Stromal cell of bone marrow (primary cell): ENCODE measurements at places on chromosomes 4 and X.

DNA sequence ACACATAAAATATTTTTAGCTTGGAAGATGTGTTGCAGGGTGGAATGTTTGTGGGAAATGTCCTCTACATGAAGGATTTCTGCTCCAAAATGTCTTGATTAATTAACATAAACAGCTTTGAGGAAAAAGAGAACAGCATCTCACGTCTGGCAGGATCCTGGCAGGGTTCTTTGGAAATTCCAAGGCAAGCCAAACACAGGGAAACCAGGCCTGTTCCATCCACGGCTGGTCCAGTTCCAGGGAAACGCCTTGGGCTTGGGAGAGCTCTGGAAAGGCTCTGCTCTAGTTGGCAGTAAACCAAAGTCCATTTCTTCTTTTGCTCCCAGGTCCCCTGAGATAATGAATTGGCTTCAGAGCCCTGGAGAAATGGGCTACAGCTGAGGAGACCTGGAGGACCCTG is 42.4 kb upstream of the GAB1 start:
- DNase-seq = peak; percentile 54

DNA sequence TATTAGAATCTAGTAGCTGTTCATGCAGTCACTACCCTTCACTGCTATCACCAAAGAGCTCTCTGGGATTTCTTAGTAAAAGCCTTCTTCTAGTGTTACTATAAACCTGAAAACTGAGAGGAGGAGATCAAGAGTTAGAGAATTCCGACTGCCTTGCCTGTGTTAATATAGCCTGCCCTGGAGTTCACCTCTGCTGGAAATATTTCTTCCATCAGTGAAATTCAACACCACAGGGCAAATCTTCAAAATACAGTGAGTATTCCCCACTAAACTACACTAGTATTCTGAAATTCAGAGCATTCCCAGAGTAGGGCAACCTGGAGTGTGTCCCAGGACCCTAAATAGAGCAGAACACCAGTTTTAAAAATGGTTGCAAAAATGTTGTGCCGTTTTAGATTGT is 301.1 kb downstream of the ARHGAP24 start:
- DNase-seq = no peak

DNA sequence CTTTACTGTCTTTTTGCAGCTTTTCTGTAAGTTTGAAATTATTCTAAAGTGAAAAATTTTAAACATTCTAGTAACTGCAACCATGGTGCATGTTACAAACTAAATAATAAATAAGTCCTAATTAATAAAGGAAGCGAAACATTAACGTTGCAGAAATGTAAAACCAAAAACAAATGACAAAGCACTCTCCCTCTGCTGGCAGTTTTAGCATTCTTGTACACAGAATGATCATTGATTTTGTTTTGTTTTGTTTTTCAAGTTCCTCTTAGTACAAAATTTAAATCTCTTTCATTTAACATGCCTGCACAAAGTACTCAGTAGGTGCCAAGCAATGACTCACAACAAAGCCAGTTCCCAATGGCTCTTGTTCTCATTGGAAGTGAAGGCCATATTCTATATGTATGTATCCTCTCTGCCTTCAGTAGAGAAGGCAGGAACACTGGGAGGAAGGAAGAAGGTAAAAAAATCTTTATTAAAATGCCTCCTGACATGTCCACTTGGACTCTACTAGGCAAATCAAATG is 13.7 kb upstream of the TMSB4X start:
- DNase-seq = no peak

DNA sequence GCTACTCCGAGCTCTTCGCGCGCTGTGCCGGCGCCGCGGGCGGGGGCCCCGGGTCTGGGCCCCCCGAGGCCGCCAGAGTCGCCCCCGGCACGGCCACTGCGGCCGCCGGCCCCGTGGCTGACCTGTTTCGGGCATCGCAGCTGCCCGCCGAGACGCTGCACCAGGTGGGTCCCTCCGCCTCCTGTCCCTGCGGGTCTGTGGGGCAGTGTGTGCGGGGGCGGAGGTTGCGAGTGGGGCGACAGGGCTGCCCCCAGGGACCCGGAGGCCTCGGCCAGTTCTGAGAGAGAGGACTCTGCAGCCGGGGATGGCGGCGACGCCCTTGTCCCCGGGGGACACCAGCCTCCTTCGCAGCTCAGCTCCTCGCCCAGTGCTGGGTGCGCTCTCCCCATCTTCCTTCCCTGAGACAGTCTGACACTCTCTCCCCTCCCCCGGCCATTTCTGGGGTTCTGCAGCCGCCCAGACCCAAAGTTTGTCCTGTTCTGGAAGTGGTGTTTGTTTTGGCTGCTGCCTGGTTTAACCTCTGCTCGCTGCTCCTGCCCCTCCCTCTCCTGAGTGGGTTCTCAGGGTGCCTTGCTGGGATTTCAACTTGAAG is 609 bp downstream of the REPS2 start:
- DNase-seq = no peak

DNA sequence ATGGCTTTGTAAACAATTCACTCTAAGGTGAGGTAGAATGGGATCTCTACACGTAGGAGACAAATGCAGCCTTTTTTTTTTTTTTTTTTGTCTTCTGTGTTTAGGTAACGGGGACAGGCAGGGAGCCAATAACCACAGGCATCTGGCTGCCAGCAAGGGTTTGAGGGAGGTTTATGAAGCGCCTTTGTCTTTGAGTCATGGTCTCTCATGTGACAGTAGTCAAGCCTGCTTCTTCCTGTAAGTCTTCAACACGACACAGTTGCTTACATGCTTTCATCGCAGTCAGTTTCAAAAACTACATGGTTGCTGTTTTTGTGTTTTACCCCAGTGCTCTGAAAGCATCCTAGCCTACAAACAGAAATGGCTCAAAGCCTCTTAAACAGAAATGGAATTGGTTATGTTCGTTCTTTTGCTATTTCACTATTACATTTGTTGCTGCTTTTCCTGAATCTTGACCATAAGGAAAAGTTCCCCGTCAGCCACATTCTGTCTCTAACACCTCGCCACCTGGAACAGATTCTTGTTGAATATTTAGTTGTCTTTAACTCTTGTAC is 127.8 kb upstream of the METTL14 start:
- peak; percentile 47 for DNase-seq

- DNase-seq = no peak
These were observed 200.0 kb downstream of the PALLD start for GRCh38 chr4:168696826-168697225.

GRCh38 chr4:157803845-157804521 is 368.8 kb downstream of the GASK1B start:
- no peak for DNase-seq

- DNase-seq = no peak
These were observed 64.8 kb downstream of the IRS4 start for GRCh38 chrX:108671526-108671925.

- DNase-seq = no peak
These were observed 173.9 kb upstream of the PPARGC1A start for GRCh38 chr4:24063731-24064130.

DNA sequence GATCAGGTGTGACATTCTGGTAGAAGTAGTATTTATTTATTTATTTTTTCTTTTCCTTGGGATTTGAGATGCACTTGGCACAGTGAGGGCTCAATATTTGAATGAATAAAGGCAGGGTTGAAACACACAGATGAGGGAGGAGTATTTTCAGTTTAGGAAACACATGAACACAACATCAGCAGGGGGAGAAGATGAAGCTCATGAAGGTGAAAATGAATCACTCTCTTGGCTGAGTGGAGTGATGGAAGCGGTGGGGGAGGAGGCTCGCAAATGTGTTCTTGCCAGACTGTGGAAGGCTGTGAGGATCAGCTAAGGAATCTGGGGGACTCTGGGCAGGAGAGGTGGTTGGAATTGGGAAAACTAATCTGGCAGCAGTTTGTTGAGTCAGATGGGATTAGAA is 55.3 kb downstream of the ARHGAP10 start:
- peak; percentile 29 for DNase-seq

DNA sequence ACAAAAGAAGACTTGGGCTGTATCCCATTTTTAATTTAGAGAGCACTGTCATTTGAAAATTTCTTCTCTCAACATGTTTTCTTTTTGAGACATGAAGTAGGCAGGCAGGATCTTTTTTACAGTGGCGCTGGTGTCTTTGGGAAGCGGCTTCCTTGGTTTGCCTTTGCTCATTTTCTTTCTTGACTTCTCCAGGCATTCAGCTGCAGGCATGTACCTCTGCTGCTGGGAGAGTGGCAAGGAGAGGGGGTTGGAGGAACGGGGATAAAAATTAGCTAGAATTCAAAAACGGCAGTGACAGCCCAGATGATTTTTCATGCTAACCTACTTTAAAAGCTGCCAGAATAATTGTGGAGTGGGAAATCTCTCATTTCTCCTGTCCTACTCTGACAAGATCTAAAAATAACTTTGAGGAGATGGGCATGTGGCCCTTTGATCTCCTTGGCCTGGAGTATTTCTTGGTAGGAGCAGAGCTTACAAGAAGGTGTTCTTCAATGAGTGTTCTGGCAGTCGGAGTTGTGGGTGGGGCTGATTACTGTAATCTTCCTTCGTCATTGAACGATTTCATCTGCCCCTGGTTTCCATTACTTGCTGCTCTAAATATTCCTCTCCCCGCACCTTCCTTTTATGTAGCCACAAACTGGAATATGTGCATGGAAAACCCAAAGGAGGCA is 54.8 kb downstream of the TBL1X start:
- DNase-seq = no peak

DNA sequence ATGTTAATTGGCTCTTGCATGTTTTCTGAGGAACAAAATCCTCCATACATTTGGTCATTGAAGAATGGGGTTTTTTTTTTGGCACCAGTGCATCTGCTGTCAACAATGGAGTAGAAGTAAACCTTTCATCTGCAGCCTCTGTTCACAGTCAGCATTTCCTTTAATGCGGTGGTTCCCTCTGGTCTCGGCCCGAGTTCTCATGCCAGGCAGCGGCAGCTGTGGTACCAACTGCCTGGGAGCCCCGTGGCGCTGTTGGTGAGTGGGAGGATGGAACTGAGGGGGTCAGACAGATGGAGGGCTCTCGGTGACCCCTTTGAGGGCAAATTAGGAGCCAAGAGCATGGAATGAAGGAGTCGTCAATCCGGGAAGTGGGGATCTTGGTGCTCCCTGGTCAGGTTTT is 114.7 kb downstream of the AFF1 start:
- no peak for DNase-seq

GRCh38 chr4:133149932-133150471 is 908 bp downstream of the PCDH10 start:
- no peak for DNase-seq

DNA sequence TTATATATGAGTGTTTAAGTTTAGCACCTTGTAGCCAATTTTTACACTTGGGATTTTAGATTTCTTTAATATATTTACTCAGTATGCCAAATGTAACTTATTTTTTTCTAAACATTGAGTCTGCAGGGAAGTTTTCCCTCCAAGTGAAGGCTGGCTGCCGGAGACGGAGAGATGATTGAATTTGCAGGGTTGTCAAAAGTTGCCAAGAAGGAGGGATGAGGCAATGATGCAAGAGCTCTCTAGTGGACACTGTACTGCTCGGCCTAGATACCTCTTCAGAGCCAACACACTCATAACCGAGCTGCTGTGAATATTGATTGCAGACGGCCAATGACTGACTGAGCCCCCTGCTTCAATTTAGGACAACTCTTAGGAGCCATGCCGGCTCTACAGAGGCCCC is 318.6 kb upstream of the CASK start:
- no peak for DNase-seq

DNA sequence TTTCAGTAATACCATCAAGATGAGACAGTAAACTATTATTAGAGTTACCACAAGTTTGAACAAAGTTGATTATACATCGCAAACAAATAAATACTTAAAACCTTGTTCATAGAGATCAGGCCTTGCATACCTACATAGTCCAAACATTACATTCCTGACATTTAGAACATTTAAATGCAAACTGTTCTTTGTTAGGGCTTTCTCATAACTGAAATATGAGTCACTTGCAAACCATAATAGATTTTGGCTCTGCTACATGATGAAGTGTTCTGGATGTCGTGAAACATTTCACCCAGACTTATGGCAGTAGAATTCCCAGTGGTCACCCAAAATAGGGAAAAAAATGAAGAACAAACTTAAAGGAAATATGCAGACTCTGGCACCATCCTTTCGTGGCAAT is 75.0 kb downstream of the FAT4 start:
- DNase-seq = peak; percentile 77

DNA sequence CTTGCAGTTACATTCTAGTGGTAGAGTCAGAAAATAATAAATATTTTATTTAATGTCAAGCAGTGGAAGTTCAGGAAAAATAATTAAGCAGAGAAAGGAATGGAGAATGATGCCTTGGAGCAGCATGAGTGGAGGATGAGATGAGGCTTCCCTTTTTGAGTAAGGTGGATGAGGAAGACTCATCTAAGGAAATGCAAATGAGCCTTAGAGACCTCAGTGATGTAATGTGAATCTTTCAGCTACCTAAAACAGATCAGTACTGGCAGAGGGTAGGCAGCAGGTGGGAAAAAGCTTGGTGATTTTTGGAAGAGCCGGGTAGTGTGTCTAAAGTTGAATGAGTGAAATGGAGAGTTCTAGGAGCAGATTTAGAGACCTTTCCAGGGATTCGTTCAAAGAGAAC is 118.2 kb downstream of the GRID2 start:
- no peak for DNase-seq

- peak; percentile 10 for DNase-seq
These were observed 13.3 kb downstream of the CETN2 start for GRCh38 chrX:152817078-152817764.

DNA sequence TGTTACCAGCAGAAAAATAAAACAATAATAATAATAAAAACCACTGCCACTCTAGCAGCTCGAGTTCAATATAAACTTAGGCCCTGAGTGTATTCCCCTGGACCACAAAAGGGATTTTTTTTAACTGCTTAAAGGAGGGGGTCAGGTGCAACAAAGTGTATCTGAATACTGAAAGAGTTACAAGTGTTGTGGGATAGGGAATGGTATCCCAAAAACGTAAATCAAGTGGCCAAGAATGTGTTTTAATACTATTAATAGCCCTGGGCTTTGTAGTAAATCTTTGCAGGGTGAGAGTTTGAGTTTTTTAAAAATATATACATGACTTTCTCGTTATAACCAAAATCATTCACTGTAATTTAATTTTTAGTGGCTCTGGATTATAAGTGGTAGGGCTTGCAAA is 860.1 kb upstream of the INTU start:
- no peak for DNase-seq

- peak; percentile 83 for DNase-seq
These were observed 3.1 kb downstream of the SMS start for GRCh38 chrX:21943460-21944135.

GRCh38 chrX:69319376-69319775 is 154.1 kb upstream of the PJA1 start:
- no peak for DNase-seq

GRCh38 chr4:52645300-52645699 is 13.8 kb downstream of the USP46 start:
- no peak for DNase-seq

- no peak for DNase-seq
These were observed 237.5 kb downstream of the BCOR start for GRCh38 chrX:39859991-39860861.

GRCh38 chr4:25981749-25982148 is 67.7 kb downstream of the SMIM20 start:
- no peak for DNase-seq

DNA sequence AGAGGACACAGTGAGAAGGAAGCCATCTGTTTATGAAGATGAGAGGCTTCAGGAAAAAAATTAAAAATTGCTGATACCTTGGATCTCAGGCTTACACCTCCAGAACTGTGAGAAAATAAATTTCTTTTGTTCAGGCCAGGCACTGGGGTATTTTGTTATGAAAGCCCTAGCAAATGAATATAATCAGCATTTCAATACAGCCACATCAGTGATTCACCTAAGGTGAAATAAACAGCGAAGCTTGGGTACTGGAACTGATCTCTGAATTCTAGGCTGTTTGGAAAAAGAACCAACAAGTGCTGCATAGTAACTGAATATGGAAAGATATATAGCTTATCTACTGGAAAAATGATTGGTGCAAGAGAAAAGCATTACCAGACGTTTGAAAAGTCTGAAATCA is 88.5 kb downstream of the PDS5A start:
- no peak for DNase-seq
